Activated T-cell treated with anti-CD3 and anti-CD28 coated beads for 48 hours (primary cell): ENCODE measurements at places on chromosomes 2 and 18.

- no peak for DNase-seq
Measured at GRCh38 chr2:30255466-30256408, 24.4 kb downstream of the LBH start.

- no peak for DNase-seq
Measured at GRCh38 chr2:44450806-44451205, 89.1 kb downstream of the CAMKMT start.

DNA sequence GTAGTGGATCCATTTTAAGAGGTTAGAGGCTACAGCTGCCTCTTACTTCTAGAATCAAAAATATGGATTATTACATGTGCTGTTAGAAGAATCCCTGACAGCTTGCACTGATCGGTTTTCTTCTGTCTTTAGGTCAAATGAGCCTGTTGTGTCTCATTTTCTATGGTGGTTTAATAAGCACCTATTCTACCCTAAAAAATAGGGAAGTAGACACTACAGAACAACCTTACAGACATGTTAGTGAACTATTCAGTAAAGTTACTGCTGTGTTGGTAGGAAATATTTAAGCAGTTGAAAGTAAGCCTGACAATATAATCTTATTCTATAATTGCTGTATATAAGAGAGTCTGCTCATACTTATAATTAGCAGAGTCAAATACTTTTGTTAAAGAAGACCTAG lies 168.5 kb upstream of the NOSTRIN start:
- no peak for DNase-seq

- DNase-seq = no peak
Measured at GRCh38 chr2:11904029-11904428, 157.6 kb downstream of the LPIN1 start.

GRCh38 chr2:189178726-189179569 lies 613 bp downstream of the COL5A2 start:
- DNase-seq = no peak

GRCh38 chr2:134982603-134983002 lies 64.0 kb downstream of the CCNT2 start:
- no peak for DNase-seq

DNA sequence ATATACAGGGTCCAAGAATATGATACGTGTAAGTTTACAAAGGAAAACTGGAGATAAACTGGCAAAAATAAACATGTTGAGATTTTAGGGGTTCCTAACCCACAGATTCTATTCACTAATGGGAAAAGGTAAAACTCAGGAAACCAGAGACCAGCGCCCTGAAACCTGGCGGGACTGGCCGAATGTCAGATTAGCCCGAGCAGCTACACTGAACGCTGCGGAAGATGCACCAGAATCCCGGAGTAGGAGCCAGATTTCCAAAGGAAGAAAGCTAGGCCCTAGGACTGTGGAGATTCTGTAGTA lies 679 bp upstream of the WDR75 start:
- DNase-seq = no peak

DNA sequence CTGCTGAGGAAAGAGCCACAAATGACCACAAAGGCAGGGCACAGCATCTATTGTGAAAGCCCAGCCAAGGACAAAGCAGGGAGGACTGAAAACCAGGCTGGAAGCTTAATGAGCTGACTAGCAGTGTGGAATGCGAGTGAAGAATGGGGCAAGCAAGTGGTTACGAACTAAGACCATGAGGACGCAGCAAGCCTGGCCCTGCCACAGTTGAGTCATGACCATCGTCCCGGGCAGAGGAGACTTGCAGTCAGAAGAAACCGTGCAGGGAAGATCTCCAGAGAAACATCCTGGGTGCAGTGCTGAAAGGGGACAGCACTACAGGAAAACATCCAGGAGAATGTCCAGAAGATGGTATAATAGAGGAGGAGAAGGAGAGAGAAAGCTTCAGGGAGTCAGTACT lies 120.5 kb upstream of the GYPC start:
- no peak for DNase-seq

- DNase-seq = no peak
Measured at GRCh38 chr2:197191177-197191939, 119.2 kb downstream of the ANKRD44 start.

- peak; percentile 23 for DNase-seq
Measured at GRCh38 chr2:9423922-9424272, 443 bp downstream of the CPSF3 start.
